SJSA1 (cell line): ENCODE measurements at places on chromosomes 6 and 20. TPM values are rescaled to one million over a fixed set of nuclear protein-coding genes. Genes with fewer than 3 reads are reported as not detected.
A peak's percentile ranks its signal among the peaks of the same experiment; 100 is the strongest.

Gene BPIFA1
- not detected in 2 replicates for total RNA-seq

Gene PAK5
- not detected in 2 replicates for total RNA-seq

Gene PERP
- 42.4 TPM in 2 replicates for total RNA-seq

Gene LAMA2
- 2.1 and 3.3 TPM in 2 replicates for total RNA-seq

Gene MYCT1
- total RNA-seq, result 0.39 TPM in 1 of 2 replicates, not detected in the other

Gene OXT
- total RNA-seq, result not detected in 2 replicates

Gene FUT9
- total RNA-seq, result not detected in 2 replicates

DNA sequence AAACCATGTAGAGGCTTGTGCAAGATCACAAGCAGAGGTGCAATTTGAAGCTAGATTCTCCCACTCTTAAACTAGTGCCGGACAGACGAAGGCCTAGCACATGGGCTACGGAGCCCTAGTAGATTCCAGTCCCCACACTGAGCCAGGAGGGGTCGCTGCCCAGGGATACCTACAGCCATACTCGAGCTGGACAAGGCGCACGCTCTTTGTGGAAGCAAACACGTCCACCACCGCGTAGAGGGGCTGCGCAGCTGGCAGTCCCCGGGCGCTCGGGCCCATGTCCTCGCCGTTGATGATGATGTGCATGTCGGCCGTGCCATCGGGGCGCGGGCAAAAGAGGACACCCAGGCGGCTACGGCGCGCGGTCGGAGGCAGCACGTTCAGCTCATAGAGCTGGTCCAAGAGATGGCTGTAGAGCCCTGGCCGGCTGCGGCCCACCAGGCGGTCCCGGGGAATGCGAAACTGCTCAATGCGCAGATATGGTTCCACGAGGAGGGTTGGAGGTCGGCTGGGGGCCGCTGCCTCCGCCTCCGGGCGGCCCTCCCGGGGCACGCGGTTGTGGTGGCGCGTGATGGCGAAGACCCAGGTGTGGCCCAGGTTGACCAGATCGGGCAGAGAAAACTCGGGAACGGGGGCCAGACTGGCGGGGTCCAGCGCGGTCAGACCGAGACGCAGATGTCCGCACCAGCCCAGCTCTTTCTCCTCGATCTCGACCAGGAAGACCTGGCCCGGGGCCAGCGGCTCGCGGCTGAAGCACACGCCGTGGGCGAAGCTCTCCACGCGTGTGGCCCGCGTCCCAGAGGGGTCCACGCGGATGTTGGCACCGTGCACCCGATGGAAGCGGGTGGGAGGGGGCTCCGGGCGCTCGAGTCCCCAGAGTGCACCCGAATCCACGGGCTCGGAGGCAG, 677 bp downstream of the NEURL2 start:
- no peaks in the 10 kb centered on the region for H3K27me3 ChIP-seq
- peak; percentile 86 for DNase-seq
- H3K4me3 ChIP-seq, result peak overlapping the region; percentile 79

GRCh38 chr20:33175123-33175522, 7.2 kb downstream of the BPIFA2 start:
- no peak overlapping the region for H3K27ac ChIP-seq
- no peak for DNase-seq
- no peaks in the 10 kb centered on the region for H3K36me3 ChIP-seq
- H3K4me1 ChIP-seq, result no peaks in the 10 kb centered on the region
- no peak overlapping the region for H3K4me3 ChIP-seq

DNA sequence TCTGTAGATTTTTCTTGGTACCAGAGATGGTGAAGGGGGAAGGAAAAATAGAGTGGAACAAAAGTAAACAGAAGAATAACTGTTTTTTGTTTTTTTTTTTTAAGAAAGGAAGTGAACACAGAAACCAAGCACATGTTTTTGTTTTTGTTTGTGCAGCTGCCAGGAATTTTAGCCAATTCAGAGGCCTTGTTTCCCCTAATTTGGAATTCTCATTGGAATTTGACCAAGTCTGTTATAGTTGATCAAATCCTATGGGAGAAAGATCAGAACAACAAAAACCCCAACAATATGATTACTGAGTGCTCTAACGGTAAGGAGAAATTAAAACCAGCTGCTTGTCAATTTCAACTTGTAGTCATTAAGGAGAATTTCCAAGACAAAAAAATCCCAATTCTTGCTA, 18.2 kb upstream of the IL22RA2 start:
- no peak overlapping the region for H3K4me3 ChIP-seq
- H3K27me3 ChIP-seq, result no peaks in the 10 kb centered on the region
- H3K4me1 ChIP-seq, result 0 out of 2 replicates have a peak, but pooled peaks cover 4% of the 10 kb centered on the region
- H3K36me3 ChIP-seq, result no peaks in the 10 kb centered on the region
- H3K27ac ChIP-seq, result no peak overlapping the region
- DNase-seq, result no peak

DNA sequence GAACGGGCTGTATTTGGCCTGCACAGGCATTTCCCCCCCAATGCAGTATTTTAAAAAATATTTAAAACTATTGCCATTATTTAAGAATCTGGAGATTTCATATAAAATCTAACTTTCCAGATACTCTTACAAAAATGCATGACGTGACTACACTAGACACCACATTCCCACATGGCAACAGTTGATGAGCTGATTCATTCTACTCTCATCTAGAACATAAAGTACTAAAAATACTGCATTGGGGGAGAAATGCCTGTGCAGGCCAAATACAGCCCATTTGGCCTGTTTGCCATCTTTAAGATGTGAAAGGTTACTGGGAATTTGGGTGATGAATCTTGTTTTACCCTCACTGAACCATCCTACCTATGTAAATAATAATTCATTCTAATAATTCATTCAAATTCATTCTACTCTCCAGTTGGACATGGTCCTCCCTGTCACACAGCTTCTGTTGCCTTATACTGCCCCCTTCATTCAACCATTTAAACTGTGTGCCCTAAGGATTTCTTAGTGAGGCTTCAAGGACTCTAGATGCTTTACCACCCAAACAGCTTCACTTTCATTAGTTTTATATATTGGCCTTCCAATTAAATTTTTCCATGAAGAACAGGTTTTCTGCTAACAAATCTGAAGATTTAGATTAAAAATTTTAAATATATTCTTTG, 6.9 kb upstream of the ZSCAN16 start:
- peaks cover 61% of the 10 kb centered on the region for H3K36me3 ChIP-seq
- no peak overlapping the region for H3K27ac ChIP-seq
- H3K4me3 ChIP-seq, result no peak overlapping the region

DNA sequence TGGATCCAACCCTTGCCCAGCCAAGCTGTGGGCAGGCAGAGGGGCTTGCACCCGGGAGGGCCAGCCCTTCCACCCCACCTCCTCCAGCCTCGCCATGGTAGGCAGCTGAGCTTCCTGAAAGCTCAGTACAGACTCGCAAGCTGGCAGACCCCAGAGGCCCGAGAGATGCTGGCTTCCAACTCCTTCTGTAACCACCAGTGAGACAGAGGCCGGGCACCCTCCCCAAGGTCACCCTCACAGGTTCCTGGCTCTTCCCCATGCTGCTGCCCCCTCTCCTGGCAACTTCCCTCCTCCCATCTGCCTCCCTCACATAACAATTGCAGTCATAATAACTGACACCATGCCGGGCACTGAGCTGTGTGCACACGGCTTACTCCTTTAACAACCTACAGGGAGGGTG, 26.2 kb upstream of the NOL4L start:
- no peak overlapping the region for H3K4me3 ChIP-seq
- H3K36me3 ChIP-seq, result no peaks in the 10 kb centered on the region
- no peak overlapping the region for H3K27ac ChIP-seq
- H3K4me1 ChIP-seq, result no peaks in the 10 kb centered on the region

DNA sequence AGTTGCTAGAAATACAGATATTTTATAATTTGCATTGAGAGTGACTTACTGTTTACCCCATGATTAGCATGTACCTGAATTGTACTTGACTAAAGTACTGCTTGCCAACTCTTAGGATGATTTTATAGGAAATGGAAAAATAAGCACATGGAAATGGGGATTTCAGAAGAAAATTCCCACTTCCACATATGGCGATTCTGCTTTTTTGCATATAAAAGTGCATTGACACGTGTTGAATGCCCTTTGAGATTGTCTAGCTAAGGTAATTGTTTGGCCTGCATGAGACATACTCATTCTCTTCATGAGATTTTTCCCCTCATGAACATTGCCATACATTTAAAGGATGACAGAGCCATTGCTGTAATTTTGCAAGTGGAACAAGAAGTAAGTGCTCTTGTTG, 10.1 kb downstream of the TAB2 start:
- DNase-seq, result no peak
- H3K36me3 ChIP-seq, result peaks cover 22% of the 10 kb centered on the region
- H3K27me3 ChIP-seq, result no peaks in the 10 kb centered on the region; the same call in 1 of the 2 replicates
- no peak overlapping the region for H3K27ac ChIP-seq
- H3K4me1 ChIP-seq, result peaks cover 35% of the 10 kb centered on the region
- no peak overlapping the region for H3K4me3 ChIP-seq

DNA sequence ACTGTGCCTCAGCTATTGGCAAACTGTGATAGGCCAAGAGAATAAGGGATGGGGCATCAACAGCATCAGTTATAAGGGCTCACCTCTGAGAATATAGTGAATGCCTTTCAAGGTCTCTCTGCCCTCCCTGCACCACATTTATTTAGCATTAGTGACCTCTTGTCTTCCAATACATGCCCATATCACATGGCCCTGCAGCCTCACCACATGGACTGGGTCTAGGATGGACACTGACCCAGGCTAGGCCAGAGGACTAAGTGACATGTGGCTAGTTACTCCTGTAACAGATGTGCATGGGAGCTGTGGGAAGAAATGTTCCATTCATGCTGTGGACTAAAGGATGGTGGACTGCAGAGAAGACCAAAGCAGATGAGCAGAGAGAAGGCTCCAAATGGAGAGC, 3.2 kb upstream of the BTN2A2 start:
- H3K36me3 ChIP-seq, result peaks cover 10% of the 10 kb centered on the region
- H3K4me3 ChIP-seq, result no peak overlapping the region
- DNase-seq, result no peak
- H3K4me1 ChIP-seq, result peaks cover 13% of the 10 kb centered on the region
- H3K27me3 ChIP-seq, result no peaks in the 10 kb centered on the region

- no peak overlapping the region for H3K27ac ChIP-seq
- H3K4me3 ChIP-seq, result no peak overlapping the region
Measured at GRCh38 chr6:54640911-54641310, 205.7 kb upstream of the FAM83B start.

DNA sequence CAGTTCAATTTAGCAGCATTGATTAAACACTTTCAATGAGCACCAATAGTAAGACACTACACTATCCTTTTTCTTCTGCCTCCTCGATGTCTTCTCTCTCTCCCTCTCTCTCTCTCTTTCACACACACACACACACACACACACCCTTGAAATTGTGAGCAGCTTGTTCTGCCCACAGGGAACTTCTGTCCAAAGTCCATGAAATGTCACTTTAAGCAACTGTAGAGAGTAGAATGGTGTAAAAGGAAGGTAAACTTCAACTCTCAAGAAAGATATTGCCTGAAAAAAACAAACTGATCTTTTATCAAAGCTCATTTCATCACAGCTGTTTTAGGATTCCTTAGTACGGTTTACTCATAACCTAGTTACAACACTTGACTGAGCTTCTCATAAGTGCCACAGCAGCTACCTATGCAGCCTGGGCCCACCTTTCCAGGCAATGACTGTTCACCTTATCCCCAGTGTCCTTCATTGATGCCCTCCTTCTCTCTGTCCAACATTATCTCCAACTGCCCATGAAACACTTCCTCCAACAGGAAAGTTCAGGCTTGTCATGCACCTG, 107.0 kb downstream of the TNFRSF21 start:
- DNase-seq, result no peak
- no peaks in the 10 kb centered on the region for H3K4me1 ChIP-seq

- H3K27ac ChIP-seq, result no peak overlapping the region
- no peak for DNase-seq
- H3K4me3 ChIP-seq, result no peak overlapping the region
Measured at GRCh38 chr6:79377047-79377446, 142.6 kb upstream of the HMGN3 start.

DNA sequence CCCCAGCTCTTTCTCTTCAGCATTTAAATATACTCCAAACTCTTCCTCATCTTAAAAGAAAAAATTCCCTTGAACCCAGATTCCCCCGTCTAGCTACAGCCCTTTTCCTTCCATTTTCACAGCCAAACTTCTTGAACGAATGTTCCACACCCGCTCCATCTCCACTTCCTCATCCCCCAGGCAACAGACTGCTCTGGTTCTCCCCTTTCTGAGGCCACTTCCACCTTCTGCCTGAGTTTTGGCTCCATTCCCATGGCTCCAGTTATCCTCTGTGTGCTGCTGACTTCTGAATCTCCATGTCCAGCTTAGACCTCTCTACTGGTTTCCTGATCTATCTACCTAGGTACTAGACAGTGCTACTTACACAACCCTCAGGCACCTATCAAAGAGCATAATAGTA, 106.4 kb downstream of the RALGAPA2 start:
- H3K27ac ChIP-seq, result no peak overlapping the region
- no peak overlapping the region for H3K4me3 ChIP-seq
- no peak for DNase-seq
- H3K4me1 ChIP-seq, result no peaks in the 10 kb centered on the region
- no peaks in the 10 kb centered on the region for H3K27me3 ChIP-seq

- H3K36me3 ChIP-seq, result no peaks in the 10 kb centered on the region
- no peak overlapping the region for H3K4me3 ChIP-seq
- no peak overlapping the region for H3K27ac ChIP-seq
- no peaks in the 10 kb centered on the region for H3K27me3 ChIP-seq
- H3K4me1 ChIP-seq, result no peaks in the 10 kb centered on the region
Measured at GRCh38 chr6:81169166-81169565, 583.3 kb downstream of the TENT5A start.

DNA sequence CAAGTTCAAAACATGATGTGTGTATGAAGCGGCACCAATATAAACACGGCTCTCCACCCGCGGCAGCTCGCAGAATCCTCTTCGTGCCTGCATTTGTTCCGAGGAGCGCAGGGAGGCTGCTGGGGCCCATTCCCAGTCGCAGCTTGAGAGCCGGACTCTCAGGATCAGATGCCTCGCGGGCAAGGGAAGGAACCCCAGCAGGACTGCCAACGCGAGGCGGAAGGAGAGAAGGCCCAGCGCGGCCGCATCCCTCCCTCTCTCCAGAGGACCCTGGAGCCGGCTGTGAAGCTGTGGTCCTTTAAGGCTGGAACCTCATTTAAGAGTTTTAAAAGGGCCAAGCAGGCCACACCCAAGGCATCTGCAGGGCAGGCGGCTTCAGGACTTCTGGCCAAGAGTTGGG, 44.2 kb upstream of the ZBP1 start:
- no peaks in the 10 kb centered on the region for H3K36me3 ChIP-seq
- DNase-seq, result no peak
- H3K27ac ChIP-seq, result no peak overlapping the region
- no peaks in the 10 kb centered on the region for H3K4me1 ChIP-seq
- no peak overlapping the region for H3K4me3 ChIP-seq

- H3K36me3 ChIP-seq, result peaks cover 36% of the 10 kb centered on the region
- DNase-seq, result no peak
- H3K27ac ChIP-seq, result no peak overlapping the region
- 0 out of 2 replicates have a peak, but pooled peaks cover 7% of the 10 kb centered on the region for H3K4me1 ChIP-seq
- H3K4me3 ChIP-seq, result no peak overlapping the region
- no peaks in the 10 kb centered on the region for H3K27me3 ChIP-seq
Measured at GRCh38 chr20:3222635-3223600, 13.6 kb downstream of the ITPA start.

DNA sequence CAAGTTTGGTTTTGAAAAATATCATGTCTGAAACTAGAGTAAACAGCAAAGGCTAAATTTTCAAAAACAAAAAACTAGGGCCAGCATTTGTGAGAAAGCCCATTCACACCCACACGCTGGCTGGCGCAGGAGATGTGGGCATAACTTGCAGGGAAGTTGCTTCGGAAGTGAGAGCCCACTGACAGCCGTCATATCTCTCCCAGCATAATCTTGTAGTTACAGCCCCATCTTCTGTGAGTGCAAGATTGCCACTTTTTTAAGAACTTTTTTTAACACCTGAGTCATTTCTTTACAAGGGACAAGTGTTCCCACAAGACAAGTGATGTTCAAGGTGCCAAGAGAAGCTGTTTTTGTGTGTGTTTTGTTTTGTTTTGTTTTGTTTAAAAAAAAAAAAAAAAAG, 212.5 kb upstream of the CNR1 start:
- H3K27me3 ChIP-seq, result no peaks in the 10 kb centered on the region
- H3K4me1 ChIP-seq, result peaks cover 58% of the 10 kb centered on the region
- no peaks in the 10 kb centered on the region for H3K36me3 ChIP-seq
- H3K27ac ChIP-seq, result peak overlapping the region; percentile 54; the same call in 1 of the 2 replicates
- DNase-seq, result no peak
